ENCODE measurements at places on chromosomes 16 and 17. TPM values are rescaled to one million over a fixed set of nuclear protein-coding genes. Genes with fewer than 3 reads are reported as not detected.

The SHISA9 gene
- total RNA-seq, result not detected

The SPATA22 gene
- not detected for total RNA-seq

The SLC35G6 gene
- total RNA-seq, result not detected

The SRCAP gene
- total RNA-seq, result 29.6 TPM

The RBFOX1 gene
- not detected for total RNA-seq

The GNAO1 gene
- not detected for total RNA-seq

The GPT2 gene
- total RNA-seq, result 19.4 TPM

The INPP5K gene
- total RNA-seq, result 46.4 TPM

The C1QTNF1 gene
- 21.0 TPM for total RNA-seq

The ARL4D gene
- 14.3 TPM for total RNA-seq

The ANKFY1 gene
- 18.5 TPM for total RNA-seq

The COPZ2 gene
- total RNA-seq, result 0.63 TPM

DNA sequence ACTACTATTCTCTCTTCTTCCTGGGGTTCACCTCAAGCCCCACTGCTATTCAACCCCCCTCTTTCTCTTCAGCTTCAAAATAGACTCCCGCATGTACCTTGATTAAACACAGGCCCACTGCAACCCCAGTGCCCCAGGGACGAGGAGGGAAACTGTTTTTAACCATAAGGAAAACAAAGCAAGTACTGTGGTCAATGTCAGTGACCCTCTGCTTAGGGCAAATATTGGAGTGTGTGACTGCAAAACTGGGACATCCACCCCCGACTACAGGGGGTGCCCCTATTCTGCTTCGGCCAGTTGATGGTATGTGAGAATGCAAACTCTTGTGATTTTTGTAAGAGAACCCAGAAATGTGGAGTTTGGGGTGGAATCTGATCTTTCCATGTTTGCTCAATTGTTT is 9.5 kb upstream of the PNPO start:
- DNase-seq, result no peak

- DNase-seq, result peak; percentile 93
Observed at GRCh38 chr17:67151717-67152116, 93.3 kb downstream of the HELZ start.

DNA sequence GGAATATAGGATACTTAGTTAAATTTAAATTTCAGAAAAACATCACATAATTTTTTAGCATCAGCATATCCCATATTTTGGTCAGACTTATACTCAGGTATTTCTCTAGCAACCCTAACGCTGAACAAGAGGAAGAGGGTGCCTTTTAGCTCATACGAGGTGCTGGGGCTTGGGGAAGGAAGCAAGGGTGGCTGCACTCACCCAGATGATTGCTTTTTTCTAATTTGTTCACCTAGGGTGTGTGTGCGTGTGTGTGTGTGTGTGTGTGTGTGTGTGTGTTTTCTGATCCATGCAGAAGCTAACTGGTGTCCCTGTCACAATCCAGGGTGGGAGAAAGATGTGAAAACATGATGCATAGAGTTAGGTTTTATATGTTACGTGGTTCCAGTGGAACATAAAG is 81.2 kb downstream of the WNT3 start:
- DNase-seq, result no peak

GRCh38 chr17:39606434-39607056 is 1.2 kb downstream of the NEUROD2 start:
- DNase-seq, result no peak

GRCh38 chr17:39151150-39151942 is at the start of gene PLXDC1:
Gene PLXDC1, minus strand, starts transcription at chr17:39151637. Its CDS starts 200 bp downstream, at chr17:39151437.
- no peak for DNase-seq

DNA sequence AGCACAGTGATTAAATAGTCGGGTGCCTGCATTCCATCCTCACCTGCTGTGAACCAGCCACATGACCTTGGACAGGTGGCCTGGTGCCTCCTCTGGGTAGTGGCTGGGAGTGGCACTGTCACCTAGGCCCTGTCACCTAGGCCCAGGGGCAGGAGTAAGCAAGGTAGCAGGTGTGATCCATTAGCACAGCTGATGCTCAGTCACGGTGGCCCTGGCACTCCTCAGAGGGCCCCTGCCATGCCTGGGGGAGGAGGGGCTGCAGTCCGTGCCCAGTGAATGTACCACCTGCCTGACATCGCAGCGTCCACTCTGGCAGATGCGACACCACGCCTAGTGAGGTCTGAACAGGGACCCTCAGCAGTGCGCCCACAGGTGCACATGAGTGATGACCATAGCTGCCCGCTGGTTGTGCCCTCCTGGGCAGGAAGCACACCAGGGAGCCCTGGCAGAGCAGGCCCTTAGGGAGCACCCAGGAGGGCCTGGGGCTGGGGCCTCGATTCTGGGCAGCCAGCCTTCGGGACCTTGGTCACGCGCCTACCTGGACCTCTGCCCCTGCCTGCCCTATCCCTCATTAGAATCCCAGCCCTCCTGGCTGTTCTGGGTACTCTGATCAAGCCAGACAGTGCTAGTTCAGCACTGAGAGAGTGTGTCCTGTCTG is 33.1 kb upstream of the CRISPLD2 start:
- DNase-seq, result no peak

DNA sequence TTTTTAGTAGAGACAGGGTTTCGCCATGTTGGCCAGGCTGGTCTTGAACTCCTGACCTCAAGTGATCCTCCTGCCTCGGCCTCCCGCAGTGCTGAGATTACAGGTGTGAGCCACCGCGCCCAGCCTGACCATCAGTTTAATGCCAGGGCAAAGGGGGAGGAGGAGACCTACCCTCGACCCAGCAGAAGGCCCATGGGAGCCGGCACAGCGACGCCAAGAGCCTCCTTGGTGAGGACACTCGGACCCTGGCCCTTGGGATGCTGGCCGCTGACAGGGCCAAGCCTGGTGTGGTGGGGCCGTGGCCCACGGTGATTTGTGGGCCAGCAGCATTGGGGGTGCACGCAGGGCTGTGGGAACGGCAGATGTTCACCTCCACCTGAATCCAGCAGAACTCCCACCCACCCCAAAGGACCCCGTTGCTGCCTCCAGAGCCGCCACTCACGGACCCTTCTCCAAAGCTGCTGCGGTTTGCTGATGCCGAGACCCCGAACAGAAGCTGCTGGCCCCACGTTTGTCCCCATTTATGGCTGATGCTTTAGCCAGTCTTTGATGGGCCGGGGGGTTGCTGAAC is 20.0 kb downstream of the UTS2R start:
- DNase-seq, result no peak

- peak; percentile 83 for DNase-seq
Observed at GRCh38 chr17:44522883-44523671, 19.9 kb upstream of the GPATCH8 start.

- DNase-seq, result no peak
Observed at GRCh38 chr16:69619514-69619913, 53.7 kb downstream of the NFAT5 start.

DNA sequence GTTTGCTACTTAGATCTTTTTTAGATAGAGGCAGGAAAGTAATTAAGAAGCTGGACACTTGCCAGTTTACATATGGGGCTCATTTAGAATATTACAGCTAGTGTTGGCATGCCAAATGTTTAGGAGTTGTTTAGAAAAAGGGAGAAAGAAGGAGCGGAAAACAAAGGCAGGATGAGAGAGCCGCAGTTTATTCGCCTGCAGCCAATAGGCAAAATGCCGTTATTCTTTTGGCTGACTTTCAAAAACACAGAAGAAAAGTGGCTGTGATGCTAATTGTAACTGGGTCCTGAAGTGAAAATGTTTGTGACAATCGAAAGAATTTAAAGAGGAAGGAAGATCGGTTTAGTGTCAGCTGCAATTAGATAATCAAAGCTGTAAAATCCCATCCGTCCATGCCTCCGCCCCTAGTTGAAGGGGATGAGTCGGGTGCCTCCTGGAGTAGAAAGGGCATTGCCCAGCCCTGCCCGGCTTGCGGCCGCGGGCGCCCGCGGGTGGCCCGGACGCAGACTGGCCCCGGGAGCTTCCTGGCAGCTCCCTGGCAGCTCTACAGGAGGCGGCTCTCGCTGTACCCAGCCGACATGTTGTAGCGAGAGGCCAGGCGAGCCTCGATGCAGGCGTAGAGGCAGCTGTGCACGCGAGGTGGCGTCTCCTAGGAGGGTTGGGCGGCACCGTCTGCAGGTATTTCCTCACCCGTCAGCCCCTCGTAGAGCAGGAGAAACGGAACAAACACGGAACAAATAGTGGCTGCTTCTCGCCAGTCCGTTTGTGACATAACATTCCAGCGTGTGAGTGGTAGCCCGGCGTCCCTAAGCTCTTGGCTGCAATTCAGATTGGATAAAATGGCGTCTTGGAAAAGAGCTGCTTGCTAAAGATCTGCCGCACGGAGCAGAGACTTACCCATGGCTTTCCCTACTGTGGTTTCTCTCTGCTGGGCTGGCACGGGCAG is 82.2 kb downstream of the TNRC6C start:
- peak; percentile 80 for DNase-seq

DNA sequence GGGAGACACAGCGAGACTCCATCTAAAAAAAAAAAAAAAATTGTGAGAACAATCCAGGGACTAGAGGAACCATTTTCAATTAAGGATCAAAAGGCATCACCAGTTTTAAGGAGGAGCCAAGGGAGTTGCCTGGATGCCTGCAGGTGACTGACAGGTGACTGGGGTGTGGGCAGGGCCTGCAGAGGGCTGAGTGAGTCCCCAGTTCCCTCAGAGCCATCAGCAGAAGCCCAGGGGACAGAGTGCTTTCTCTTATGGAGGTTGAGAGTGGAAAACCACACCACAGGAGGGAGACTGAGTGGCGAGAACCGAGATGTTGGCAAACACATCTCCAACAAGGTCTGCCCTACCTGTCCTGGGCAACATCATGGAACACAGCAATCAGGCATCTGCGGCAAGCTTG is 27.1 kb upstream of the CREBBP start:
- DNase-seq, result no peak

DNA sequence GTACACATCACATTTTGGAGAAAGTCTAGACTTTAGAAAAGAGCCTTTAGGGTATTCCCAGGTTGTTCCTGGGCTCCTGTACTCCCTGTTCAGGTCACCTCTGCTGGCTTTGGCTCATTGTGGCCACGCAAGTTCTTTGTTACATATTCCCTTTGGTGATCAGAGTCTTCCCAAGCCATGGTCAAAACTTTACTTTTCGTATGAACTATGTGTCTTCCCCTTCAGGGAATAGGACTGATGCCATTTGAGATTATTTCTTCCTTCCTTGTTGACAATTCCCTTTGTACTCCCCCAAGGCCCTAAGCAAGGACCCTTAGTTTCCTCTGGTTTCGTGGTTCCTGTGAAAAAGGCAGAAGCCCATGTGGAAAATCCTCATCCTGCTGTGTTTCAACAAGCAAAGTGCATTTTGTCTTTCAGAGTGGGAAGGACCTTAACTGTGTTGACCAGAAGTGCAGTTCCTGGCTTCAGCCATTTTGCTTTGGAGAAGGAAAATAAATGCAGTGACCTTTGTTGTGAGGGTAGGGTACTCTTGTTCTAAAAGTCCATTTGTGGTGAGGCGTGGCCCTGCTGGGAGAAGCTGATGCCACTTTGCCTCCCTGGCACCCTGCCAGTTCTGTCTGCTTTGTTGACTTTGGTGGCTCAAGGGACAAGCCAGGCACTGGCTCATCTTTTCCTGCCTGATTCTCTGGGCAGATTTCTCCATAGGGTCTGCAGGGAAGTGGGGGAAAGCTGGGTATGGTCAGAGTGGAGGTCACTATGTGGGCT is 55.1 kb downstream of the ZNRF1 start:
- peak; percentile 71 for DNase-seq

GRCh38 chr16:88690341-88691128 is 4.2 kb upstream of the SNAI3 start:
- DNase-seq, result no peak
